GM23248 (cell line): ENCODE measurements at places on chromosomes 4 and X. TPM values are rescaled to one million over a fixed set of nuclear protein-coding genes. Genes with fewer than 3 reads are reported as not detected.

The PPM1K gene
- 4.6 and 8.2 TPM in 2 replicates for total RNA-seq

The MID2 gene
- total RNA-seq, result 8.9 and 16.1 TPM in 2 replicates

The GAGE1 gene
- not detected in 2 replicates for total RNA-seq

The XAGE1A gene
- not detected in 2 replicates for total RNA-seq

The ZNF674 gene
- 2.7 and 2.8 TPM in 2 replicates for total RNA-seq

DNA sequence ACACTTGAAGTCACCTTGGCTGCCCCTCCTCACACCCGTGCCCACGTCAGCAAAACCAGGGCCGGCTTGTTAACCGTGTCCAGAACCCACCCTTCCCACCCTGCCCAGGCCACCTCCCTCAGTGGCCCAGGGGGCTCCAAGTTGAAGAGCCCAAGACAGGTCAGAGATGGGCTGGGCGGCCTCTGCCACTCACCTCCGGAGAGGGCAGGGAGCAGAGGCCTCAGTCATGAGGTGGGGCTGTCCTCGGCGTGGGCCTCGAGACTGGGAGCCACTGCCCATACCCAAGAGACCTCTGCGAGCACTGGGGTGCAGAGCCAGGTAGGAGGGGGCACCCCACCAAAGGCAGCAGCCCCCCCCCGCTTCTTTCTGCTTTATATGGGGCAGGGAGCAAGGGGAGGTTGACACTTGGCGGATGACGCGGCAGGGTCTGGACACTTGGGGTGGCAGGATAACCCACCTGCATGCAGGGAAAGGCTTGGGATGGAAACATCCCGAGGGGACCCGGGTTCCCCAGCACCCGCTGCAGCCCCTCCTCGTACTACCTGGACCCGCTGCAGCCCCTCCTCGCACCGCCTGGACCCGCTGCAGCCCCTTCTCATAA, 38.0 kb upstream of the SPON2 start:
- DNase-seq, result no peak

GRCh38 chrX:82534086-82534597, 973.9 kb upstream of the POU3F4 start:
- no peak for DNase-seq

- no peak for DNase-seq
Measured at GRCh38 chr4:133323670-133324069, 174.6 kb downstream of the PCDH10 start.

GRCh38 chr4:8344377-8344776, 74.8 kb downstream of the HTRA3 start:
- no peak for DNase-seq

GRCh38 chrX:40663880-40664630, 16.7 kb upstream of the CXorf38 start:
- peak; percentile 52 for DNase-seq

DNA sequence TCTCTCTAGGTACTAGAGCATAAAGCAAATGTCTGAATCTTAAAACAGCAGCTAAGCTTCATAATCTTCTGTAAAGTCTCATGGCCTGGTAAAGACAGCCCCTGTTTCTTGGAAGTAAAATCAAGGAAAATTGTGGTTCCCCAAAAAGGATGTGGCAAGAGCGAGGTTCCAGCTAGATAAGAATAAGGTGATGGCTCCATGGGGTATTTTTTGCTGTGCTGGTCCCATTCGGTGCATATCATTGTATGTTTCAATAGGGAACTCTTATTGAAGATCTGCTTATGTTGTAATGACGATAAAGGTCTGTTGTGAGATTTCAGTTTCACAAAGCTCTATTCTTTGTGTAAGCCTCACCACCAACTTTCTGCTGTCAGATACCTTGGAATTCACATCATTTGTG, 316.9 kb upstream of the NOCT start:
- no peak for DNase-seq

GRCh38 chrX:69110116-69110530, 55.1 kb downstream of the PJA1 start:
- no peak for DNase-seq

GRCh38 chr4:145679991-145680455, at the start of gene C4orf51:
Gene C4orf51, plus strand, starts transcription at chr4:145680146. Its CDS starts 58 bp downstream, at chr4:145680204.
- peak; percentile 70 for DNase-seq

- DNase-seq, result no peak
Measured at GRCh38 chrX:136318156-136318555, 17.4 kb downstream of the ADGRG4 start.

GRCh38 chr4:475962-476361, 23.0 kb downstream of the ZNF721 start:
- DNase-seq, result no peak

DNA sequence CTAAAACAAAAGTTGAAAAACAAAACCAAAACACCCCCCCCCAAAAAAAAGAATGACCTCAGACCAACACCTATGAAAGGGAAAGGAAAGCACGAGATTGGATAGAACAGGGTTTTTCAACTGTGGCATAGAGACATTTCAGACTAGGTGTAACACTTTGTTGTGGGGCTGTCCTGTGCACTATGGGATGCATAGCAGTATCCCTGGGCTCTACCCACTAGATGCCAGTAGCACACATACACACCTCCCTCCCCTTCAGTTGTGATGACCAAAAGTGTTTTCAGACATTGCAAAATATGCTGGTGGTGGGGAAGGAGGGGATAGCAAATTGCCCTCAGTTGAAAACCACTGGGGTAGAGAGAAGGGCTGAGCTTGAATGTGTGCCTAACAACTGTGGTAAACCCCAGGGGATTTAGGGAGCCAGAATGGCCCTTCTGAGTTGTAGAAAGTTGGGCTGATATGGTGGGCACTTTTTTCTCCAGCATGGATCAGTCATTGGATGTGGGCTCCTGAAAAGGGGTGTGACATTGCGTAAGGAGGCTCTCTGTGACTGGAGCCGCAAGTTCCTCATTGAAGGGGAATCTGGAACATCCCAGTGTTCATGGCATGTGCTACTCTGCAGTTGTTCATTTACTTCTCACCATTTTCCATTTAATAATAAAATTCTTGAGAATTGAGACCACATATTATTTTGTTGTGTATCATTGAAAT, 8.8 kb upstream of the GEMIN8 start:
- DNase-seq, result no peak

GRCh38 chrX:150844016-150844415, 54.5 kb downstream of the CD99L2 start:
- DNase-seq, result no peak

GRCh38 chrX:137425273-137425902, 140.5 kb upstream of the ZIC3 start:
- DNase-seq, result no peak

DNA sequence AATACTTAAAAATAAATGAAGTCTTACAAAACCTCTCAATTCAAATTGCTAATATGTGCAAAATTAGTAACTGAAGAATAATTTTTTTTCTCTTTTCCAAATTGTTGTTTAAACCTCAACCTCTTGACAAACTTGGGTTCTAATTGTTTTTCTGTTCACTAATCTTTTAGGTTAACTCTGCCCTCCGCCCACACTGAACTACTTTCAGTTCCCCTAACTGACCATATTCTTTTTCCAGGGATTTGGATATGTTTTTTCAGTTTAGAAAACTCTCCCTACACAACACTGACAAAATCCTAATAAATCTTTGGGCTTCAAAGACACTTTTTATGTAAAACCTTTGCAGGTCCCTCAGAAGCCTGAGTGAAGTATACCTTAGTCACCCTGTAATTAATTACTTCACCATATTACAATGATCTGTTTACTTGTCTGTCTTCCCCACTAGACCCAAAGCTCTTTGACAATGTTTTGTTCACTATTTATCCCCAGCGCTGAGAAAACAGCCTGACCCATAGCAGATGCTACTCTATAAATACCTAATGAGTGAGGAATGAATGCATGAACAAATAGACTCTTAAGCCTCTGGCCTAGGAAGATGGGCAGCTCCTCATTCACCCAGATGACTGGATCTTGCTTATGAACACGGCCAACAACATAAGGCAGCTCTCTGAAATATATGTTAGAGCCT, 134.9 kb downstream of the MAML3 start:
- DNase-seq, result peak; percentile 37

DNA sequence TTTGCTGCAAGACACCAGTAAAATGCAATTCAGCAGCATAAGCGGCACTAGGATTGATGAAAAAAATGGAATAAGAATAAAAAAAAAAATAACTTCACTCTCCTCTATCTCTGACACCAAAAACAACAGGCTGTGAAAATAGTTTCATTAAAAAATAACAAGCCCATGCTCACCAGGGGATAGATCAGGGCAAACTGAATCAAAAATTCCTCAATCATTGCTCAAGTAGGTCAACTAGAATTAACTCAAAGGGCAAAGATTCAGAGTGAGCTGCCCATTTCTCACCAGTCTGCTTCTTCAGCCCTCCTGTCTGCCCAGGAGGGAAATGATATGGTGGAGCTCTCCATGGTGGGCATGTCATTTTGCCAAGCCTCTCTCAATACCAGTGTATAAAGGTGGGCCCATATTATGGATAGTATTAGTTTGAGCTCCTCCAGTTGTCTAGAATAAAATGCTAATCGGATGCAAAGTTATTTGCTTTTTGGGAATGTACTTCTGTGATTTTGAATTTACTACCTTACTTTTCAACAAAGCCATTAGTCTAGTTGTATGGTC, 153.9 kb downstream of the UNC5C start:
- no peak for DNase-seq

DNA sequence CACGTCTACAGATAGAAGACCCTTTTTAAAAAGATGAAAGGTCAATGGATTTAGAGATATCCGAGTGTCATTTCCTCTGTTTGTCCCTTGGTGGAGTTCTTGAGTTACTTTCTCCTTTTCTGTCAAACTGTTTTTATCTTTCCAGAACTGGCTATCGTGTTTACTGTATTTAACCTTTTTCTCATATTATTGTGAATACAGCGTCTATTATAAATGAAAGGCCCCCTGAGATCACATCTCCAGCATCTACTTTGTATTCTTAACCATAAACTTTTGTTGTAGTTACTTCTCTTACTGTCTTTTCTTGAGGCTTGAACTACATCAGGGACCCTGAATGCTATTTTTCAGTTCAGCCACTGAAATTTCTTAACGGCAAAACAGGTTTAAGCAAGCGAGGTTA, 4.0 kb upstream of the PCDH7 start:
- peak; percentile 52 for DNase-seq

DNA sequence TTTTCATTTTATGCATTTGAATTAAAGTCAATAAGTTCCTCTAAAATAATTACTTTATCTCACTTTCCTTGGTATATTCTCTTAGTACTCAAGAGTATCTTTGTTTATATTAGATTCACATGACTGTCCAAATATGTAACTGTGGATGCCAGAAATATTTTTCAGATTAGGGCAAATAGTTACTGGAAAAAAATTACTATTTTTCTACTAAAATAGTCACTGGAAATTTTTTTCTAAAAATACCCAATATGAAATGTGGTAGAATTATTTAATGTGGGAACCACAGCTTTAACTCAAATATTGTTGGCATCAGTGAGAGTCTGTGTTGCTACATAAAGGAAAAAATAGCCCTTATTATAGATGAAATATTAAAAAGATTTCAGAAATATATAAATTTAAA, 70.4 kb upstream of the NMU start:
- DNase-seq, result no peak

DNA sequence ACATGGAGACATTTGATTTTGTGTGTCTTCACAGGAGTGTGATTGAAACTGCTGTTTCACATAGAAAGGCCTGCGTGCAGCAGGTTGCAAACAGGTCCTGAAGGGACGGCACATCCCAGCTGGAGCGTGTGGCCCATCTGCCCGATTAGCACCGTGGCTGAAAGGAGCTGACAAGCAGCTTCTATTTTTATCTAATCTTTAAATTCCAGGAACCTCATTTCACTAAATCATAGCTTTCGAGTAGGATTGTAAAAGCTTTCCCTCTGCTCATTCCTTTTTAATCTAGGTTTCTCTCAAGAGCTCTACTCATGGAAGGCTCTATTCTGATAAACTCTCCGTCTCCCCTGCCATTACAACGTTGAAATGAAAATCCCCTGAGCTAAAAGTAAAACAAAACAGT, 106.8 kb downstream of the FSTL5 start:
- DNase-seq, result no peak

GRCh38 chrX:100658941-100659381, 15.0 kb downstream of the SRPX2 start:
- no peak for DNase-seq

DNA sequence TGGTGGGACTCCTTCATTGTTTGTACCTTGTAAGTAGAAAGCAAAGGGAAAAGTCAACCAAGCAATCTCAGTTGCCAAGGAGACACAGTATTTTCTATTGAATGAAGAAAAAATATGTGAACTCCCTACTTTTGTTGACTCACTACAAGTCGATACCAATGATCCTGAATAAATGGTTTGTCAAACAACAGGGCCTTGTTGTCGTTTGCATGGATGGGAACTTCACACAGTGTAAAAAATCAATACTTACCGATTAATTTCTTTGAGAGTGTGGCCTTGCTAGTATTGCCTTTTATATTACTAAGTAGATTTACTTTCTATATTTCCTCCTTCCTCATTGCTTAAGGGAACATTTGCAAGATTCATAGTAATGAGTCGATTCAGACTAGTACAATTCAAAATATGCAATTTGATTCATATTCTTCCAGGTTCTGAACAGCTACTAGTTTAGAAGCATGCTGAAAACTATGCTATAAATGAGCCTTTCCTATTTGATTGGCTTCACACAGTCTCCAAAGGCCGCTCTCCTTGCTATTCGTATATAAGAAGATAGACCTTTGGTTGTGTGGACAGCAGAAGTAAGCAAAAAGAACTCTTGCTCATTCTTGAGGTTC, 108.0 kb downstream of the ZNF330 start:
- peak; percentile 62 for DNase-seq

- DNase-seq, result no peak
Measured at GRCh38 chr4:13833171-13833804, 205.8 kb upstream of the BOD1L1 start.

DNA sequence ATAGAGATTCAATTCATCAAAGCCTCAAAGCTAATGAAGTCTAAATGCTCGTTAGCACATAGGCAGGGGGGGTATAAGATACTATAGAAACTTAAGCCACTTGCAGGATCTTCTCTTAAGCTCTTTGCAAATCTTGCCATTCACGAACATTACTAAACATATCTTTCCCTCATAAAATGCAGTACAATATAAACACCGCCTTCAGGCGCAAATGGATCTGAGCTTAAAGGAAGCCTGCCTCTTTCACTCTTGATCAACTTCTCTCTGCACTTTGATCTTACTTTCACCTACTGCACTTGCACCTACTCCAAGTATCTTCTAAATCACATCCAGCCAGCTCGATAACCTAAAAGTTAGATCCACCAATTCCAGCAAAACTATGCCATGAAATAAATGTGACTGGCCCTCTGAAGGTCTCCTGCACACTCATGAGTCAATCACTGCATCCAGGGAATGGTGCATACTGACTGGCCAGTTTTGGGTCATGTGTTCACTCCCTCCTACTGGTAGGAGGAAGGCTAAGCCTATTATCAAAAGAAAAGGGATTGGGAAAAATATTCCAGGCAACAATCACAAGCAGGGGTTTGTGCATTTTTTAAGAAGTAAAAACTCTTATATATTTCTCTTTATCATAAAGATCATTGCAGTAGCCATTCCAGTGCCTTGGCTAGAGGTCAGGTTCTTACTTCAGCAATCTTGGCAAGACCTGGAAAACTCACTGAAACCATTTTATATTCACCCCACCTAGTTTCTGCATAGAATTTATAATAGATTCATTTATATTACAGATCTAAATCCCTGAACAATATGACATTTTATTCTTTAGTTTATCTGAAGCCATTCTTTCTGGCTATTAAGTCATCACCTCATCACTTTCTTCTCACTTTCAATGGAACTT, 222.0 kb downstream of the PPP3CA start:
- DNase-seq, result no peak

GRCh38 chr4:184331268-184331995, 113.8 kb upstream of the ENPP6 start:
- no peak for DNase-seq
